Regular cardiac myocyte (primary cell): ENCODE measurements at places on chromosomes 3 and 15. TPM values are rescaled to one million over a fixed set of nuclear protein-coding genes. Genes with fewer than 3 reads are reported as not detected.

The MASP1 gene
- 2.5 and 6.2 TPM in 2 replicates for total RNA-seq

The CLN6 gene
- 4.5 and 13.4 TPM in 2 replicates for total RNA-seq

The CHAC1 gene
- 3.9 and 6.5 TPM in 2 replicates for total RNA-seq

The ZPLD1 gene
- total RNA-seq, result 0.19 and 0.56 TPM in 2 replicates

The ZBTB11 gene
- 25.9 and 26.8 TPM in 2 replicates for total RNA-seq

The SLC24A5 gene
- not detected in 2 replicates for total RNA-seq

The RCCD1 gene
- total RNA-seq, result 11.3 and 15.7 TPM in 2 replicates

The ATP13A5 gene
- not detected in 2 replicates for total RNA-seq

The PDZRN3 gene
- 24.9 and 32.7 TPM in 2 replicates for total RNA-seq

The SLC33A1 gene
- total RNA-seq, result 41.2 and 51.3 TPM in 2 replicates

The EOMES gene
- not detected in 2 replicates for total RNA-seq

The RAB5A gene
- 61.2 and 62.0 TPM in 2 replicates for total RNA-seq

The CTDSPL gene
- total RNA-seq, result 24.5 and 29.9 TPM in 2 replicates

The PLA2G4E gene
- not detected in 2 replicates for total RNA-seq

The C2CD4A gene
- 0.28 TPM in 1 of 2 replicates, not detected in the other for total RNA-seq

The DISP2 gene
- total RNA-seq, result under 0.01 and 0.19 TPM in 2 replicates

The SCN11A gene
- total RNA-seq, result under 0.01 TPM in 1 of 2 replicates, not detected in the other

The GRM7 gene
- not detected in 2 replicates for total RNA-seq

The GOLGA8T gene
- 0.28 TPM in 1 of 2 replicates, not detected in the other for total RNA-seq

The GXYLT2 gene
- total RNA-seq, result 13.6 and 54.7 TPM in 2 replicates

The DNAH12 gene
- under 0.01 and 0.28 TPM in 2 replicates for total RNA-seq

The CIDEC gene
- under 0.01 TPM in 1 of 2 replicates, not detected in the other for total RNA-seq

The SERPINI2 gene
- not detected in 2 replicates for total RNA-seq

The FOXB1 gene
- total RNA-seq, result not detected in 2 replicates

The BNC1 gene
- 5.8 and 6.5 TPM in 2 replicates for total RNA-seq

The EXD1 gene
- total RNA-seq, result under 0.01 TPM in 1 of 2 replicates, not detected in the other

The LTF gene
- total RNA-seq, result 0.38 and 2.0 TPM in 2 replicates

The STAB1 gene
- total RNA-seq, result 1.1 and 2.9 TPM in 2 replicates

The MED12L gene
- total RNA-seq, result 0.19 and 0.28 TPM in 2 replicates

The ARRDC4 gene
- total RNA-seq, result 11.8 and 16.3 TPM in 2 replicates

The GOLGA6B gene
- under 0.01 TPM in 1 of 2 replicates, not detected in the other for total RNA-seq

The ANKRD34C gene
- not detected in 2 replicates for total RNA-seq

The PXYLP1 gene
- total RNA-seq, result 3.3 and 11.8 TPM in 2 replicates

The PRTG gene
- total RNA-seq, result 1.9 and 2.3 TPM in 2 replicates

The RTP2 gene
- not detected in 2 replicates for total RNA-seq
